ENCODE measurements at places on chromosomes 6 and 20. TPM values are rescaled to one million over a fixed set of nuclear protein-coding genes. Genes with fewer than 3 reads are reported as not detected.

- DNase-seq = no peak
Measured at GRCh38 chr6:122654012-122654411, 43.8 kb downstream of the PKIB start.

The TGM2 gene
- 0.13 TPM for total RNA-seq

- DNase-seq = peak; percentile 45
Measured at GRCh38 chr6:141313986-141314385, 818.7 kb upstream of the GJE1 start.

GRCh38 chr6:816510-817084 lies 123.7 kb upstream of the EXOC2 start:
- no peak for DNase-seq

The GLP1R gene
- not detected for total RNA-seq
